ENCODE measurements at places on chromosomes 1 and 21.

DNA sequence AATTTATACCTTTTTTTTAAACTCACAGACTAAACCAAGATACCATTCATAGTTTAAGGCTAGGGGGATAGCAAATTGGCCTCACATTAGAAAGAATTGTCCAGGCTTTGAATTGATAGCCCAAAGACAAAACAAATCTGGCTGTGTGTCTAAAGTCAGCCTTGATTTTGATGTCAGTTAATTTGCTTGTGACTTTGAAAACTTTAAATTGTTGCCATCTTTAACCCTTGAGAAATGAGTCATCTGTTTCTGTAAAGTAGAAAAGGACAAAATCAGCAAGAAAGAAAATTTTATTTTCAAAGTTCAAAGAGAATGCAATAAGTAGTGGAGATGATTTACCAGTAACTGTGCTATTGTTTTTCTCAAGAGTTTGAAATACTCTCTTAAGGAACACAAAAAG is 184.5 kb downstream of the RGS7 start:
- DNase-seq, result no peak

DNA sequence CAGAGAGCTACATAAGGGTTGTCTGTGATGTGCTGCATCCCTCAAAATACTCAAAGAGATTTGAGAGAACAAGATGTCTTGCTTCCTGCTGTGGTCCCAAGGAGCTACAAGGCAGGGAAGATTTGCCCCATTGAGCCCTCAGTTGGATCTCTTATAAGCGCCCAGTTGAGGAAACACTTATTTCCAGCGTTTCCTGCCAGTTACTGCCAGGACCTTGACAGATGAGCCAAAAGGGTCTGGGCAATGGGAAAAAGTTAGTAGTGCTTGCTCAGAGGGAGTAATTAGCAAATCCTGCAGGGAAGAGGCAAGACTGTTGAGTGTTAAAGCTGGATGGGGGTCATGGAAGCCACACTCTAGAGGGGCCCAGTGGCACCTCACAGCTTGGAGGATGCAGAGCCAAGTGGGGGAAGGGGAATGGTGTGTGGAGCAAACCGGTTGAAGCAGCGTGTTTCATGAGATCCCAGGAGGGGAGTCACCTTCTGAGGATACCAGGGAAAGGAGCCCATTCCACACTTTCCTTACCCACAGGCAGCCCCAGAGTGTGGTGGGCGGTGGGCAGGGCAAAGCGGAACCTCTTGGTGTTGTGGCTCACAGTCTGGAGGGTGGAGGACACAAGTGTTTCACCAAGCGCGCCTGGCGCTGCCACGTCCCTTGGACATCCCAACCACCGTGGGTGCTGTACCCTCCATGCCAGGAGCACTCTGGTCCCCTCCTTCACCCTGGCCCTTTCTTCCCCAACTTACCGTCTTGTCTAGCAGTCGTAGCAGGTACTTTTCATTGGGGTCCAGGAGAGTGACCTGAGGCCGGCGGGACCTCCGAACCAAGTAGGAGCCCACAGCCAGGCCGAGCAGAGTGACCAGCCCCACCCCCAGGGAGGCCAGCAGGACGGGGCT is 805 bp downstream of the CYB5R1 start:
- no peak for DNase-seq

DNA sequence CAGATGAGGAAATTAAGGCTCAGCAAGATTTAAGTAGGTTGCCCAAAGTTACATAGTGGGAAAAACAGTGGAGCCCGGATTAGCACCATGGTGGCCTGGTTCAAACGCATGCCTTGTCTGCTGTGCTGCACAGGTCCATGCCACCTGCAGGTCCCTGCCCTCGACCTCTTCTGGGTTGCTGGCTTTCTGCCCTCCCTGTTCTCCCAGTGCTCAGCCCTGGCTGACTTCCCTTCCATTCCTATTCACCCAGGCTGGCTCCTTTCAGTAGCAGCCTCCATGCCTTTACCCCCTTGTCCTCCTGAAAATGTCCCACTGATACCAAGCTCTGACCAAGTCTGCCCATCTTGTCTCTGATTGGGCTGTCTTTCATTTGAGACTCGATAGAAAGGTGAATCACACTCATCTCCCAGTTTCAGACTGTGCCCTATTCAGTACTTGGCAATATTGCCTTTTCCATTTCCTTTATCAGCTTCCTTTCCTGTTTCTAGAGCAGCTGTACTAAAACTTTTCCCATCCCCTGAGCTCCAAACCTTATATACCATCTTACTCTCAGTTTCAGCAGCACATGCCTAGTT is 75.8 kb downstream of the ST3GAL3 start:
- DNase-seq, result no peak

- no peak for DNase-seq
These were observed 236.9 kb upstream of the NRIP1 start for GRCh38 chr21:15301736-15302135.

DNA sequence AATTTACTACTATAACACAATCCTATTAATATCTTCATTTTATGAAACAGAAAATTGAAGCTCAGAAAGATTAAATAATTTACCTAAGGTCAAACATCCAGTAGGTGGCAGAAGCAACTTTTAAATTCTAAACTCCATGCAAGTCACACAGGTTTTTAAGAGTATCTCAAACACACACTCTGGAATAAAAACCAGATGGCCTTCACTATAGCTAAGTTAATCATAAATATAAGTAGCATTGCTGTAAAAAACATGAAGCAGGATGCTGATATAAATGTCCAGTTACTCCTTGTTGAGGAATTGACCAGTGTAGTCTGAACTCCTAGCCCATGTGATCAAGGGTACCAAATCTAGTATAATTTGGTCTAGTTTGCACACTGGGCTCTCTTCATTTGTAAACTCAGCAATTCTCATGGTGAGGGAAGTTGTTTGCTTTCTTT is 9.4 kb upstream of the FMO3 start:
- DNase-seq, result no peak

- no peak for DNase-seq
These were observed 40.1 kb upstream of the SLC5A9 start for GRCh38 chr1:48182439-48182838.

DNA sequence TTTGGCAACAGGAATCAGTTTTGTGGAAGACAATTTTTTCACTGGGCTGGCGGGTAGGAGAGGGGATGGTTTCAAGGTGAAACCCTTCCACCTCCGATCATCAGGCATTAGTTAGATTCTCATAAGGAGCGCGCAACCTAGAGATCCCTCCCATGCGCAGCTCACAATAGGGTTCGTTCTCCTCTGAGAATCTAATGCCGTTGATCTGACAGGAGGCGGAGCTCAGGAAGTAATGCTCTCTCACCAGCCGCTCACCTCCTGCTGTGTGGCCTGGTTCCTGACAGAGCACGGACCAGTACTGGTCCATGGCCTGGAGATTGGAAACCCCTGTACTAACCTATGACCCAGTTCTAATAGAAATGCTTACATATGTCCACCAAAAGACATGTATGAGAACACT is 96.6 kb upstream of the KIAA1614 start:
- no peak for DNase-seq

- no peak for DNase-seq
These were observed 11.2 kb downstream of the TAF5L start for GRCh38 chr1:229614701-229615100.

- DNase-seq, result peak; percentile 57
These were observed at the start of gene FOXD2 for GRCh38 chr1:47437447-47438164. Gene FOXD2 (plus strand): TSS chr1:47438044. CDS start chr1:47438136, 92 bp downstream.

- DNase-seq, result no peak
These were observed 20.5 kb downstream of the RCSD1 start for GRCh38 chr1:167650269-167651160.

- no peak for DNase-seq
These were observed 77.1 kb downstream of the HLCS start for GRCh38 chr21:36889401-36889800.

DNA sequence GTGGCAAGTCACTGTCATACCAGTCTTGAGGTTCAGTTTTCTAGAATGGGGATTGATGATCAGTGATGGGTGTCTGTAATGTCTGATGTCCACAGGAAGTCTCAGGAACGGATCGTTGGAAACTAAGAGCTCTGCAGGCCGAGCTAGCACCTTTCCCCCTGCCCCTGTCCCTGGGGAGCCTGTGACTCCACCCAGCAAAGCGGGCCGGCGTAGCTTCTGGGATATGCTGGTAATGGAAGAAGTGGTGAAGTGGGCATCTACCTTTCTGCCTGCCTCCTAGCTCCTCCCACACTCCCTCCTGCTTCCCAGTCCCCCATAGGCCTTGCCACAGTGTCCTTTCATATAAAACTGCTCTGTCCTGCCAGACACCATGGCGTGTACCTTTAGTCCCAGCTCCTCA is 13.4 kb downstream of the HYI start:
- no peak for DNase-seq

DNA sequence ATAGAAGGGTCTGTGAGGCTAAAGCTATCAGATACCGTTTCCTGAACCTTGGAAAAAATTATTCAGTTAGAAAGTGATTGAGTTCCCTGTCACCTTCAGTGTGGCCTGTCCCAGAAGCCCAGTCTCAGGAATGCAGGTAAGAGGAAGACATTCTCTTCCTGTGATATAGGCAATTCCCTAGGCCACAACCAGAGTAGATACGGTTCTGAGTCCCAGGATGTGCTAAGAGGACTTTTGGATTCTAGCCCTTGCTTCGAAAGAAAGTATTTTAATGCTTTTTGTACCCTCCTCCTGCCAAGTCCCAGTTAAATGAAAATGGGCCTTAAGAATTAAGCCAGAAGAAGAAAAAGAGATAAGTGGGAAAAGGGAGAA is 313.5 kb upstream of the PLXNA2 start:
- no peak for DNase-seq

GRCh38 chr1:33687000-33687399 is 176.9 kb upstream of the HMGB4 start:
- no peak for DNase-seq

DNA sequence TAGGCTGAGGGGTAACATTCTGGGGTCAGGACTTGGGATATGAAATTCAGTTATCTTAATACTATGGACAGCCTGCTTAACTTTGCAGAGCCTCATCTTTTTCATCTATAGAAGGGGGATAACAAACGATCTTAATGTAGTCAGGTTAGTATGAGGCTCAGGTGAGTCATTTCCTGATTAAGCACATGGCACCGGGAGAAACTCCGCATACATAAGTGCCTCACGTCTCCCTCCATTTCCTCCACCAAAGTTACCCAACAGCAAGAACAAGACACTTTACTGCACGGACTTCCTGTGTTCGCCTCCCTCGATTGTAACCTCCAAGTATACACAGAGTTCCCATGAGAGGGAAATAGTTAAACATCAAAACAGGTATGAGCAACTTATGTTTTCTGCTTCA is 112.7 kb upstream of the COA6 start:
- DNase-seq, result peak; percentile 25

- no peak for DNase-seq
These were observed 42.0 kb downstream of the TM2D1 start for GRCh38 chr1:61682891-61683290.

- DNase-seq, result peak; percentile 92
These were observed 480.6 kb downstream of the CAMTA1 start for GRCh38 chr1:7265771-7266371.

DNA sequence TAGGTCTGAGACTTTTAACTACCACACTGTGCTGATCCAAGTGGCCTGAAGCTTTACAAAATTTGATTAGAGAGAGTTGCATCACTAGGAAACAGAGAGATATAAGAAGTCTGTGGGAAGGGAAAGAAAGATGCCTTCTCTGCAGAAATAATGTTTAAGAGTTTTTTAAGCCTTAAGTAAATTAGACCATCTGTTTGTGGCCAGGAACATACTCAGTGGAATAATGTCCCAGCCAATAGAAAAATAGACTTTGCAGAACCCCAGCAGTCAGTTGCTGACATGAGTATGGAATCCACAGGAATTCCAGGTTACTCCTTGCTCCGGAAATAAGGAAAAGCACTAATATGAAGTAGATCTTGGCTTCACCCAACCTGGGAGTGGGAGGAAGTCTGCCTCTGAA is 144.8 kb downstream of the ST6GALNAC5 start:
- DNase-seq, result no peak

DNA sequence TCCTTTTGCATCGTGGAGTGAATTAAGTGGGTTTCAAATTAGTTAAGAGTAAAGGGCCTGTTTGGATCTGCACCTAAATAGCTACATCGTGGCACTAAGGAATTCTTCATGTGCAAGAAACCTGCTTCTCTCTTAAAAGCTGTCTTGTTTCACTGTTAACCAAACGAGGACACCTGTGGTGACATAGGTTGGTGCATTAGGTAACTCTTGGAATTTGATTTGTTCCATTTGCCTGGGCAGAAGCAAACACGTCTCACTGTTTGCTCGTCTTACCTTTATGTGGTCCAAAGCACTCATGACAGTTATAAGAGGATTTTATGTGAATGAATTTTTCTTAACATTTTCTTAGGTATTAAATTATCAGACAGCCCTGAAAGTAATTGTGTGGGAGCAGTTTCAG is 60.9 kb downstream of the PRDM2 start:
- no peak for DNase-seq

- DNase-seq, result no peak
These were observed 12.6 kb upstream of the MNDA start for GRCh38 chr1:158818560-158818959.

- DNase-seq, result no peak
These were observed 13.3 kb downstream of the RSPO1 start for GRCh38 chr1:37621326-37621870.

DNA sequence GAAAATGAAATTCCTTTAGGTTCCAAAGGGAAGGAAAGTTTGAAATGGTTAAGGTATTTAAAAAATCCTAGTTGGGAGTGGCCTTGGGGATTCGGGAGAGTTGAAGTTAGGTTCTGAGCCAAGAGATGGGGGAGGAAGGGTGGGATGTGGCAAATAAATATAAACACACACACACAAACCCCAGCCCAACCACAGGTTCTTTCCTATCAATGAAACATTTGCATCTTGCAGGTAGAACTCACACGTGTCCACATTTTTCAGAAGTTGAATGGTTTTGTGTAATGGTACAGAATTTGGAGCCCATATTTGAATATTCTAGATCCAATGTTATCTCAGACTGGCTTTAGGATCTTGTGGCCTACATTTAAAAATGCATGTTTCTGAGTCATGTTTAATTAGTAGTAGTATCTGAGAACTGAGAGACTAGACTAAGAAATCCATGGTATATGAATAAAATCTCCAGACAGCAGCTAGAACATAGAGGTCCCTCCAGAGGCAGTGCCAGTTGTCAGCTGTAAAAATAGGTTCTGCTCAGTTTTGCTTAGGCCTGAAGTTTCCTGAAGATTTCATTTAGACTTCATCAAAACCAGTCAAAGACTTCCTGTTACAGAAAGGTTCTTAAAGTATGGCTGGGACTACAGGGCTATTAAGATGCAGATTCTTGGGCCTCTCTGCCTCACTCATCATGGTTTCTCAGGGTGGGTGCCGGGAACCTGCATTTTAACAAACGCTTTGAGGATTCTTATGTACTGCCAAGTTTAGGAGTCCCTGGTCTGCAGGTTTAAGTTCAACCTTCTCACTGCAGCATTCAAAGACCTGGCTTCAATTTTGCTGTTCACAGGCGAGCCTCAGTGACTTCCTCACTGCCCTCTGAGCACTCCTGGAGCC is 21.3 kb downstream of the RUNX1 start:
- DNase-seq, result no peak

- DNase-seq, result no peak
These were observed 47.2 kb upstream of the ECE1 start for GRCh38 chr1:21337454-21337927.

DNA sequence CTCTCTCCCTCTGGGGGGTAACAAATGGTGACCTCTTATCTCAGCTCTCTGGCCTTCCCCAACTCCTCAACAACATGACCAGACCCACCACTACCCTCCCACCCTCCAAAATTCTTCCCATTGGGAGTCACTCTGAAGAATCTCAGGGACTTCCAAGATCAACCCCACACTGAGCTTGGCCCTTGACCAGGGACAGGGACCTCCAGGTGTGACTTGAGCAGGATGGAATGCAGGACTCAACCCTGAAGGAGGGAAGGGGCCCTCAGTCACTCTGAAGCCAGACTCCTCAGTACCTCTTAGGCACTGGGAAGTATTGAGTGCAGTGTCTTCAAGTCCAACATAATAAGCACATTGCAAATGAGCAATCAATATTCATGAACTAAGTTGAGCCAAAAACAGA is 1.9 kb downstream of the CASQ1 start:
- no peak for DNase-seq
